ENCODE measurements at places on chromosomes 3 and 15.

DNA sequence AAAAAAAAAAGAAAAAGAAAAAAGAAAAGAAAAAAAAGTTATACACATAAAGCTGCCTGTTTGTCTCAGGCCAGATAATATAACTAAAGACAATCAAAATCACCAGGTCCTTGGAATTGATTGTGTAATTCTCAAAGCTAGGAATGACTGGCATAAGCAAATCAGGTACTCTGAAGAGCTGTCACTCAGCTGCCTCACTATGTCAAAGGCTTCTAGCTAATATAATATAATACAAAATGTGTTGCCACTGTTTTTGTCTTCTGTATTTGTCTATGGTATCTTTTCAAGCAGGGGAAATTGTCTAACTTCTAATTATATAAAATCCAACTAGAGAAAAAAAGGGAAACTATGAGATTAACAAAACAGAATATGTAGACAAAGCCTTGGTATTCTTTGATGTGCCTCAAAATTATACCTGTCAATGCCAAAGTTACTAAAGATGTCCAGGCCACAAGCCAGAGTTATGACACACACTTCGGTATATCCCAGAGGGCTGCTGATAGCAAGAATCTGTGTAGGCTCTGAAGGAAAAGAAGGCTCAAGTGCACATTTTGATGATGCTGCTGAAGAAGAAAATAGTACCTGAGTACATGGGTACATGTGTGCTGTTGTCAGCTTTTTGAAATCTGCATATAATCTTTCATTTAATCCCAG is 37.0 kb upstream of the NR2E3 start:
- DNase-seq: no peak

DNA sequence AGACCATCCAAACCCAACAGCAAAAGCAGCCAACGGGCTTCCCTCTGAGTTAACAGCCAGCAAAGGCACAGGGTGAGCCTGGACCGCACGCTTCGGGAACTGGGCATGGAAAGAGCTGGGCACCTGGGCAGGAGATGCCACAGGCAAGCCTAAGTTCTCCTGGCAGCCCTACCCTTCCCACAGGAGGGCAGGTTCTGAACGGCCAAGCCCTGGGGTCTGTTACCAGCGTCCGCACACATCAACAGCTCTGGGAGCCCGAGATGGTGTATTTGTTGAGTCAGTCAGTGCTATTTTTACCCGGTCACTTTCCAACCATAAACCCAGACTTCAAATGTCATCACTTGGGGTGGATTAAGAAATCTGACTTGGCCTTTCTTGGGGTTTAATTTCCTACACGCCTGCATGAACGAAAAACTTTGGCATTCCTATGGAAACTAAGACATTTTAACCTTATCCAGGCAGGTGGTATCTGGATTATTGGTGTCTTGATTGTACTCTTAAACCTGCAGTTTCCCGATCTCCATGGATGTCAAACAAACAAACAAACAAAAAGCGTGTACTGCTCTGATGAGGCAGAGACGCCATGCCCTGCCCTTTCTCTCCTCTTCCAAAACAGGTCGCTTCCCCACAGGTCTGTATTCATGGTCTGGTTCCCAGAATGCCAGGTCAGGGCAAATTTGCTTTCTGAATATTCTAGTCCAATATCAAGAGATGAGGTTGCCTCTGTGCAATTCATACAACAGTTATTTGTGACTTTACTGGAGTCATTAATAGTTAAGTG is 99.7 kb downstream of the XXYLT1 start:
- no peak for DNase-seq

GRCh38 chr3:11371747-11372146 is 99.5 kb downstream of the ATG7 start:
- no peak for DNase-seq

- no peak for DNase-seq
Measured at GRCh38 chr3:127053979-127054378, 71.1 kb downstream of the PLXNA1 start.

DNA sequence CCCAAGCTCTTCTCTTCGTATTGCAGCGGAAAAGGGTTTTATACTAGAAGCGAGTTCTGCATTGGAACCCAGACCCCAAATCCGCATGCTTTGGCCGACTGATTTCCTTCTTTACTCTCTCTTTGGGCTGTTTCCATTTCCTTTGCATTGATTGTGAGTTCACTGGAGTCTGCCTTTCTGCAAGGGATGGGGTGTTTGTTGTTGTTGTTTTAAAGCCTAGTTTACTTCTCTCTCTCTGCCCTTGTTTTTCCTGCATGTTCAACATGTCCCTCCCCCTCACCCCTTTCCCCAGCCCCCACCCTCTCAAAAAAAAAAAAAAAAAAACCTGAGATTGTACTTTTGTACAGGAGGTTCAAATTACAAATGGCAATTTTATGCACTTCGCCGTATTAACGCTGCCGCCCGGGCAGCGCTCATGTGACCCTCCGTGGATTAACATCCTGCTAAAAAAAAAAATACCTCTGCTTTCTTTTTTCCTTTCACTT is 2.2 kb downstream of the NR2F2 start:
- DNase-seq: no peak

DNA sequence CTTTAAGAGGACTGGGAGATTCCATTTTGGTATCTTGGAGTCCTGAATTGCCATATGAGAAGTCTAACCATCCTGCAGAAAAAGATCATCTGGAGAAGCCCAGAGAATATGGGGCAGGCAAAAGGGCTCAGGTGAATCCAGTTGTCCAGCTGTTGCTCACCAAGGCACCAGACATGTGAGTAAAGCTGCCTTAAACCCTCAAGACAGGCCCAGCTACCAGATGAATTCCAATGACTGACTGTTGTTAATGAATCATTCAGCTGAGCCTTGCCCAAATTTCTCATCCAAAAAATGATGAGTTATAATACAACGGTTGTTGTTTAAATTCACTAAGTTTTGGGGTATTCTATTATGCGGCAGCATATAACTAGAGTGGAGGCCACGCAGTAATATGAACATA is 22.0 kb upstream of the NANOGP8 start:
- no peak for DNase-seq

DNA sequence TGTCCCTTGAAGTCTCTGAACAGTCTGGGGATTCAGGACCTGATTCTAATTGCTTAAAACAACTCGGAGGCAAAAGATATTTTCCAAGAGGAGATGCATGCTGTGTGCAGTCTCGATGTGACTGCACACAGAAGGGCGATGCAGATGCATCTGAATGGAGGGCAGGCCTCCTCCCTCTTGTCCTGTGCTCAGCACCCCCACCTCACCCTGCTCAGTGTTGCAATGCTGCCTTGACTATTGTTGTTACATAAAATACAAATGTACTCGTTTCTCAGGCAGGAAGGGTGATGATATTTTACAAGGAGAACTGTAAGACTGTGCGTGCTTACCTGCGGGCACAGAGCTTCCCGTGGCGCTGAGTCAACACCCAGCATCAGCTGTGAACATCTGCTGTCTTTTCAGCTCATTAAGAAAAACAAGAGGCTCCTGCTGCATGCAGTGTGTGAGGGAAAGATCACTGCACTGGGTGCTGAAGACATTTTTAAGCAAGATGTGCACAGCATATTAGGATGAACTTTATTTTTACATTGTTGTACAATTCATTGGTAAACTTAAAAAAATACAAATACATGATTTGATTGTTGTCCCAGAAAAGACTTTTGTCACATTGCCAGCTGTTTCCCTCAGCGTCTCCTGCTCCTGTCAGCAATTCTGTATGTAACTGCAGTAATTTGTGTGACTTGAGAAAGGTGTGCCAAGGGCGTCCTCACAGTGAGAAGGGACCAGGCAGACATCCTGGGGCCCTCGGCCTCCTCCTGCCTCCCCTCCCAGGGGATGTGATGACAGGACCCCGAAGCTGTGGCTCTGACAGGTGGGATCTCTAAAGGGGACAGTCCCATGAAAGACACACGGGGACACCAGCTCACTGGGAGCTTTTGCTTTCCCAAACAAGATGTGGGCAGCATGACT is 56.3 kb upstream of the RPL32 start:
- DNase-seq: no peak

DNA sequence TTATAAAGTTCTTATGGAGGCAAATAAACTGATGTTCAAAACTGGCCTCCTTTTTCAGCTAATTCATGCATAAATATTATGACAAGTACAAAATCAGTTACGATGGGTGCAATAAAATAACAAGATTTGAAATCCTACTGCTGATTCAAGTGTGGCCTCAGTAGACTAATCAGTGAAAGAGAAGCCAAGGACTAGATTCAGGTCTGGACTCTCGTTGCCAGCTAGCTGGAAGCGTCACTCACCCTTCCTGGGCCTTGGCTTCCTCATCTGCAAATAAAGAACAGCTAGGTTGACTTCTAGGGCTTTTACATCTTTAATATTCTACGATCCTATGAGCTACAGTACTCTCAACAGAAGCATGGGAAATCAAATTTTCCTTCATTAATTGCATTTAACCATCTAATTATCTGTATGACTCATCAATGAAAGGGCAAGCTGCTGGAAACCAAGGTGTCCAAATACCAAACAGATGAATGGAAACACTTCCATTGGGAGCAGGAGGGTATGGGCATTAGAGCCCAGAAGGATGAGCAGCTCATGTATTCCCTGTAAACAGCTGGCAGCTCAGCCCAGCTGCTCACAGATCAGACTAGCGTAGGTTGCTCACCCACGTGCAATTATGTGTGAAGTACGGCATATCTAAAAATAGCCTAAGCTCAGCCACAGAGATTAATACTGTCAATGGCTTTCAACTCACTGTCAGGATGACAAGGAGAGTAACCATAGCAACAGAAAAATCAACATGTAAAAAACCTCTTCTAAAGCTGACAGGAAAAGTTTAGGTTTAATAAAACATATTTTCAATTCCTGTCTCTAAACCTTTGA is 294.8 kb downstream of the PLCL2 start:
- DNase-seq: no peak

GRCh38 chr15:42155546-42156242 is 742 bp downstream of the PLA2G4F start:
- DNase-seq: no peak

- no peak for DNase-seq
Measured at GRCh38 chr15:34049112-34049511, 10.1 kb upstream of the AVEN start.

DNA sequence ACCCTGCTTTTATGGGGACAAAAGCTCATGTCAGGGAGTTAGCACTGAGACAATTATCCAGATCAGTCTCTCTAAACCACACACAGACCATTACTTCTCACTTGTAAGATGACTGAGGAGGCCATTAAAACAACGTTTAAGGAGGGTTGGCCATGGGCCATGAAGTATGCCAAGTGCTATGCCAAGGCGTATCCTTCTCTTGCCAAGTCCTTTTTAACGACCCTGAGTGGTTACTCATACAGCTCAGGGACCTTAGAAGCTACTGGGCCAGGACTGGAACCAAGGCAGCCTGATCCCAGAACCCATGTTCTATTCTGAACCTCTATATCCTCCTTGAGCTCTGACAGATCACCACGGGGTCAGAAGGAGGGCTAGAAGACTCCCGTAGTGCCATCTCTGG is 50.0 kb downstream of the NMNAT3 start:
- no peak for DNase-seq

GRCh38 chr15:54014067-54014655 is 35.9 kb downstream of the UNC13C start:
- DNase-seq: no peak

- DNase-seq: no peak
Measured at GRCh38 chr3:14552041-14552648, 12.0 kb upstream of the GRIP2 start.

DNA sequence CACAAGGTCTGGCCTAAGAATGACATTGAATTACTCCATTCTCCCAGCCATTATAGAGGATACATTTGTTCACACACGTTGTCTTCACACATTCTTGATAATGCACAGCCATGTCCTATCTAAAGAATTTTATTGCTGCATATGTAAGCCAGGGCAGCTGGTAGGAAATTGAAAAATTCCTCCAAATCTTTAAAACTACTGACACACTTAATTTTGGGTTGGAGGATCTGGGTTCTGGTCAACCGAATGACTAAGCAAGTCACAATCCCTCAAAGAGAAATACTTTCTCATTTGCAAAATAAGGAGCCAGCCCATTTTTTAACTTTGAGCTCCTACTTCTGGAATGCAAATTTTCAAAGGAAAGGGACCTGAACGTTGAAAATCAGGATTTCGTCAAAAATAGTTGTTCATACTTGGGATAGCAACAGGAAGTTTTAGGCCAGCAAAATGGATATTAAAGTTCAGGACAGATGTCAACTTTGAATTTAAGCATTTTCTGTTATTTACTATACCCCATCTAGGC is 638.3 kb downstream of the NTRK3 start:
- DNase-seq: no peak

DNA sequence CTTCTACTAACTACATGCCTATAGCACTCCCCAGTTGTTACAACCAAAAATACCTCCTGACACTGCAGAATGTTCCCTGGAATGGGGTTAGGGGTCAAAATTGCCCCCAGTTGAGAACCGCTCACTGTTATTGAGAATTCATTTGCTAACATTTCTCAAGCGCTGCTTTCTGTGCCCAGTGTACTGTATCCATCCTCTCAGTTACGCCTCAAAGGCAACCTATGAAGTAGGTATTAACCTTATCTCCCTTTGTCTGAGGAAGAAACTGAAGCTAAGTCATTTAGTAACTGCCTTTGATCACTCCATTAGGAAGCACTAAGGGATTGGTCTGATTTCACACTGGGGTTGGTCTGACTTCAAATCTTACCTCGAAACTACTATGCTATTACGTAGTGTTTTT is 70.1 kb downstream of the CADPS start:
- no peak for DNase-seq

DNA sequence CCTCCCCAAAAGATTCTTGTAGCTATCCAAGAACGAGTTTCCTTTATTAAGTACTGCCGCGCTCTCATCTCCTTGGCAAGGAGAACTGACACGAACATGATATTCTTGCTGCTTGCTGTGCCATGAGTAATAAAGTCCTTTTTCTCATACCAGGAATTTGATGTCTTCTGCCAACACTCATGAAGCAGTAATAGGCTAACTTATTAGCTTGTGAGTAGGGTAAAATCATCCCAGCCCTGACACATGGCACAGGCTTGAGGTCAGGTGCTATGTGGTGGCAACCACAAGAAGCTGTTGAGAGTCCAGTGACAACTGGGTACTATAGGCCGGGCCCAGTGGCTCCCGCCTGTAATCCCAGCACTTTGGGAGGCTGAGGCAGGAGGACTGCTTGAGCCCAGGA is 22.7 kb upstream of the UBXN7 start:
- DNase-seq: no peak

- no peak for DNase-seq
Measured at GRCh38 chr15:91516866-91517265, 336.6 kb upstream of the SLCO3A1 start.

- no peak for DNase-seq
Measured at GRCh38 chr3:194421-194820, 2.1 kb upstream of the CHL1 start.

GRCh38 chr3:25396686-25397085 is 31.4 kb upstream of the RARB start:
- no peak for DNase-seq

DNA sequence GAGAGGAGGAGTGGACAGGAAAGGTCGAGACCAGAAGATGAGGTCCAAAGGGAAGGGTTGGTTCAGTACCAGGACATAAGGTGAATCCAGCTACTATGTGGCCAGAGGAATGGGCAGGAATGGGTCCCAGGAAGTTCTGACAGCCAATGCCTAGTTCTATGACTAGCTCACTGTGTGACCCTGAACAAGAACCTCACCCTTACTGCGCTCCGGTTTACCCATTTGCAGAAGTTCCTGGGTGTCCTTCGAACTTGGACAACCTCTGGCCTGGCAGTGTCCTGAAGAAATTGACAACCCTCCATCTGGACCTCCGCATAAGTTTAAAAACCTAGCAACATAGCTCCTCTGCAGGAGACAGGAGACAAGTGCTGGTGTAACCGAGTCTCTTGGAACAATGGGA is 12.2 kb upstream of the PSTPIP1 start:
- no peak for DNase-seq

- DNase-seq: no peak
Measured at GRCh38 chr3:155411500-155412223, 118.2 kb upstream of the STRIT1 start.

- DNase-seq: no peak
Measured at GRCh38 chr15:39391230-39391629, 189.6 kb upstream of the THBS1 start.
